ENCODE measurements at places on chromosomes 4 and X. TPM values are rescaled to one million over a fixed set of nuclear protein-coding genes. Genes with fewer than 3 reads are reported as not detected.

The OTC gene
- total RNA-seq = not detected

The CCDC158 gene
- not detected for total RNA-seq

The RRH gene
- total RNA-seq = 0.42 TPM

The IL1RAPL1 gene
- total RNA-seq = not detected

The PROM1 gene
- total RNA-seq = not detected

The PABPC5 gene
- not detected for total RNA-seq

The ZNF185 gene
- 2.7 TPM for total RNA-seq

The SYAP1 gene
- 13.6 TPM for total RNA-seq

The STAP1 gene
- total RNA-seq = 4.0 TPM

DNA sequence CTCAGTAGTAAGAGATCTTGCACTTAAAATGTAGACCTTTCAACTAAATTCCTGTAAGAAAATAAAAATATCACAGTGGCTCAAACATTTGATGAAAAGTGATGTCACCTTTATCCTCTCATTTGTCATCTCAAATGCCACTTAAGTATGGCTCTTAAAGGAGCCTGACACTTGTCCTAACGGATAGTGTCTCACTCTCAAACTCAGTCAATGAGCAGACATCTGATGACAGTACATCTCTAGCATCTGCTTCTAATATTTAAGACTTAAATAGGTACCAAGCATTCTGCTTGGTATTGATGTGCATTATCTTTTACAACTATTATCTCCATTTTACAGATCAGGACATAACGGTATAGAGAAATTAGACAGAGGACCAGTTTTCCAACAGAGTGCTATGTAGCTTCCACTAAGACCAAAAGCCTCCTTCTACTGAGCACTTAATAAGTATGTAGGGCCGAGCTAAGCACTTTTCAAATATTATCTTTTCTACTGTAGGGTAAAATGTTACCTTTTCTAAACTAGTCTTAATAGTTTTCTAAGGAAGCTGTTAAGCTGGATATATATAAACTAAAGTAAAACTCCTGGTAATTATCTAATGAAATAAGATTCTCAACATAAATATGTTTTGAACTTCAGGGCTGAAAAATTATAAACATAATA lies 110.2 kb downstream of the PDE5A start:
- DNase-seq = no peak

GRCh38 chrX:104108955-104109354 lies 3.4 kb upstream of the ZCCHC18 start:
- no peak for DNase-seq

- DNase-seq = no peak
Measured at GRCh38 chr4:179361978-179362486, 1919.8 kb upstream of the AGA start.

DNA sequence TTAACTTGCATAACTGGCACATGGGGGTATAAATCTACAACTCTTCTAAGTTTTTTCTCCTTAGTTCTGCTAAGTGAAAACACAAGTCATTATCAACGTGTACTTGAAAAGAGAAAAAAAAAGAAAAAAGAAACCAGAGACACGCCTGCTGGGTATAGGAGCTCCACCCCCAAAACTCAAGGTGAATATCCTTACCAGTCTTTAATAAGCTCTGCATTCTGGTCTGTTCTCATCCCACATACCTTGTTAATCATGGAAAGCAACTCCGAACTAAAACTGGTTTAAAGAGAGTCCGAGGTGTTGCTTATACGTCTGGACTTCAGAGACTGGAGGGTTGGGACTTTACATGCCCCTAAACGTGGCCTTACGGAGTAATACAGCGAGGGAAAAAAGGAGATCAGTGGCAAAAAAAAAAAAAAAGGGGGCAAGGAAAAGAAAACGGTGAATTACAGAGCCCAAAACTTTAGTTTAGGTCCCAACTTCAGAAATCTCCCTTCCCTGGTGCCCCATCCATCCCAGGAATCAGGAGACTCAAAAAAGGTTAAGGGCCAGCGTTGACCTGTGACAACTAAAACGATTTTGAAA lies 1.0 kb downstream of the PGRMC2 start:
- DNase-seq = no peak

GRCh38 chr4:39330353-39330752 lies 35.8 kb downstream of the RFC1 start:
- no peak for DNase-seq

DNA sequence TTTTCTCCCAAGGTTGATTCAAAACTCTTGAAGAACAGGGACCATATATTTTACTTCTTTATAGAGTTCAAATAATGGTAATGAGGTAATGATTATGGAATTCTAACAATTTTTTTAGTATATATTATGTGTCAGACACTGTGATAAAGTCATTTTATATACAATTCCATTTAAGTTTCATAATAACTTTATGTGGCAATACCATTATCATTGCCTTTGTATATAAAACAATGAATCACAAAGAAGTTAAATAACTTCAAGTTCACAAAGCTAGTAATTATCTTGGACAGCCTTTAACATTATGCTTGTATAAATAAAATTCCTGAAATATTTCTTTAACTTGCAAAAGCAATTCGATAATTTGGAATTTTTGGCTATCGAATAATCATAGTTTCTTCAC lies 20.6 kb downstream of the MAGEC1 start:
- no peak for DNase-seq

DNA sequence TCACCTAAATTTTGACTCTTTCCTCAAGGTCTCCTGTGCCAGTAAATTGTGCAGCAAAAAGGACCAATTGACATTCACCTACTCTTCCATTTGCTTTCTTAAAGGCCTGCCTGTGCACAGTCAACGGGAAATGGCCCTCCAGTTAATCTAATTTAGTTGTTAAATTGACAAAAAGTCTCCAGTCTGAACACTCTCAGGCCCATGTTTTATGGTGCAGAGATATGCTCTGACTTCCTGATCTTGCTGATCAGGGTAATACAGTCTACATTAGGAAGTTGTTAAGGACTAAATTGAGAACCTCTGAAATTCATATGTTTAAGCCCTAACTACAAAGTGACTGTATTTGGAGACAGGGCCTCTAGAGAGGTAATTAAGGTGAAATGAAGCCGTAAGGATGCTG lies 133.6 kb upstream of the IL15 start:
- DNase-seq = no peak

- no peak for DNase-seq
Measured at GRCh38 chr4:151173871-151174270, 74.4 kb downstream of the RPS3A start.

GRCh38 chrX:115929480-115929879 lies 241.1 kb upstream of the AGTR2 start:
- no peak for DNase-seq

DNA sequence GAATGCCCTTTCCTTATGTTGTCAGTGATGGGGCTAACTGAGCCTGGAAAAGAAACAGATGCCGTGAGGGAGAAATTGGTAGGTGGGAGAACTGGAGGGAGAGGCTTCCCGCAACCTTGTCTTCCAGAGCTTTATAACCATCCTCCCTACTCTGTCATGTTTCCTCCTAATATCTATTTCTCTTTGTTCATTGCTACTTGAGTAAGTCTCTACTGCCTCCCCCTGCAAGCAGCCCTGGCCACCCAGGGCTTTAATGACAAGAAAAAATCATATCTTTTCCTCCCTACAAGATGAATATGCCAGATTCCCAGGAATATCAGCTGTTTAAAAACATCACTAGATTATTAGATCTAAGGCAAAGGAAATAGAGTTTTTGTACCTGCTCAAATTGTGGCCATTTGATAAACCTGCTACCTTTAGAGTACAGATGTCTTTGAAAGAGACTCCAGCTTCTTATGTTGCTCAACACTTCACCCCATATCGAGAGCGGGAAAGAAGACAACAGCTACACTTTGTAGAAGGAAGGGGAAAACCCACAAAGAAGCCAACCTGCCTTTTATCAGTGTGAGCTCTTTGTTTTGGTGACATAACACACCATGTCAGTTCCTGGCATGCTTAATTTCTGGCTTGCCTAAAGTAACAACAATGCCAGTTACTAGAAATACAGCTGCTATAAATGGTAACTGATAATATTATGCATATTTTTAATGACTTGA lies 186.6 kb upstream of the LEF1 start:
- peak; percentile 53 for DNase-seq

GRCh38 chr4:169042608-169043007 lies 32.6 kb upstream of the CBR4 start:
- no peak for DNase-seq

GRCh38 chr4:184384810-184385557 lies 89.4 kb downstream of the IRF2 start:
- DNase-seq = no peak

DNA sequence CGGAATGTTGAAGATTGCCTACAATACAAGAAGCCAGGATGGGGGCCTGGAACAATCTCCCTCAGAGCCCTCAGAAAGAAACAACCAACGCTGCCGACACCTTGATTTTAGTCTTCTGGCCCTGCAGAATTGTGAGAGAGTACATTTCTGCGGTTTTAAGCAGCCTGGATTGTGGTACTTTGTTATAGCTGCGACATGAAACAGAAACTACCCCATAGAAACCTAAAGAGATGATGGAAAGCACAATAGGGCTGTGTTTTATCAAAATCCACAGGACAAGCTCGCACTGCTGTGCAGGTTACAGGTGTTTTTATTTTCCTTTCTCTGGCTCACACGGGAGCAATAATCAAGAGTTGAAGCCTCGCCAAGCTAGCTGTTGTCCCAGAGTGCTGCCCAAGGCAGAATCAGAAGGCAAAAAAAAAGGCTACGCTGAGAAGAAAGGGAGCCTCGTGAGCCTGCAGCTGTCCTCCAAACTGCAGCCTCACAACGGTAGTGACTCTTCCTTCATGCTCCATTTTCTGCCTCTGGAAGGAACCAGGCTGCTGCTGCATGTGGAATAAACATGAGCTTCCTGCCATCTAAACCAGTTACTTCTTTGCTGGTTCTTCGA lies 232.4 kb downstream of the LDB2 start:
- no peak for DNase-seq

DNA sequence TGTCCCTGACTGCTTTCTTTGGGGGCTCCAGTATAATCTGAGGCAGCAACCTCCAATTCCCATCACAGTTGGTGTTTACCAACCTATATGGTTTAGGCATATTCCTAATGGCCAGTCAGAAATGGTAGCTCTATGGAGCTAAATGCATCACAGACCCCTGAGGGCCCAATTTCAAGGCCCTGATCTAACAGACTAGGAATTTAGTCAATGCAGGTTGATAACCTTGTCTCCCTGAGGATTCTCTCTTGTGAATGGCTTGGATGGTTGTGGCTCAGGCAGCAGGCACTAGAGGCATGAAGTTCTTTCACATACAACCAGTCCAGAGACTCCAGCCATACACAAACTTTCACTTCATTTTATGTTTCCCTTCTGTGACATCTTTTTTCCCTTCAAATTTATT lies 59.4 kb downstream of the TMPRSS11F start:
- no peak for DNase-seq

DNA sequence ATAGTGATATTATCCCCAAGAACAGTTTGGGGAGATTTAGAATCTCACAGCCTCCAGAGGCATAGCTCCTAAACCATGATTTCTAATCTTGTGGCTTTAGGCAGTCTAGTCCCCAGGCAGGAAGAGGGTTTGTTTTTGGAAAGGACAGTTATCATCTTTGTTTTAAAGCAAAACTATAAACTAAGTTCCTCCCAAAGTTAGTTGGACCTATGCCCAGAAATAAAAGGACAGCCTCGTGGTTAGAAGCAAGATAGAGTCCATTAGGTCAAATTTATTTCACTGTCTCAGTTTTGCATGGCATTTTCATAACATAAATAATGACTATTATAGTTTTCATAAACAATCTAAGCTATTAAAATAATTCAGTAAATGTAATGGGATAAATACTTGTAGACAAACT lies 120.5 kb downstream of the MAGEC2 start:
- no peak for DNase-seq

- DNase-seq = no peak
Measured at GRCh38 chrX:24796204-24796603, 102.5 kb downstream of the POLA1 start.

GRCh38 chr4:94063084-94063483 lies 144.6 kb upstream of the SMARCAD1 start:
- no peak for DNase-seq

GRCh38 chr4:73142995-73143547 lies 73.6 kb upstream of the COX18 start:
- DNase-seq = no peak

DNA sequence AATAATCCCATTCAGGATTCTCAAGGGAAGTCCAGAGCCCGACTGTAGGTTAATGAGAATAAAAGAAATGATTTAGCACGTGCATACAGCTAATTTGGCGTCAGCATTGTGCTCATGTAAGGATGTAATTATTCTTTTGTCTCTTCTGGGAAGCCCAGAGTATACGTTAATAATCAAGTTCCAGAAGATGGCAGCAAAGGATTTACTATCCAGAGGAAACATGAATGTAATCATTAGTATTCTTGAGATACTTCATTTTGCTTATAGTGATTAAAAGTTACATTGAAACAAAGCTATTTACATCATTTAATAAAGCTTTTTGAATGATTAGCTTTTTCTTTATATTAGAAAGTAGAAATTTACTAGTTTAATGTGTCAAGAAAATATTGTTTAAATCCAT lies 27.1 kb upstream of the MAP9 start:
- no peak for DNase-seq

DNA sequence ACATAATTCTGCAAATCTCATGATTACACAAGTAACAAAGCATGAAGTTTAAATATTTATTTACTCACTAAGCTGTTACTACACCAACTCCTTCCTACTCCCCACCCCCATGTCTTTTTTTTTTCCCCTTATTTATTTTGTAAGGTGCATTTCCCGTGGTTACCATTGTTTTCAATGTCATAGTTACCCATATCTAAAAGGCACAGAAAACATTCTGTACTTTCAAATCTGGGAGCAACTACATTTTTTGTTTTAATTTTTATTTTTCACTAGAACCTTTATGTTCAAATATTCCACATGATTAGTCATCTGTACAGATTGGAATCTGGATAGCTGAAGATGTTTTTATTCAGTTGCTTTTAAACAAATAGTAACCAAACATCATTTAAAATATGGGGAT lies 62.8 kb downstream of the PPP3CA start:
- DNase-seq = no peak

DNA sequence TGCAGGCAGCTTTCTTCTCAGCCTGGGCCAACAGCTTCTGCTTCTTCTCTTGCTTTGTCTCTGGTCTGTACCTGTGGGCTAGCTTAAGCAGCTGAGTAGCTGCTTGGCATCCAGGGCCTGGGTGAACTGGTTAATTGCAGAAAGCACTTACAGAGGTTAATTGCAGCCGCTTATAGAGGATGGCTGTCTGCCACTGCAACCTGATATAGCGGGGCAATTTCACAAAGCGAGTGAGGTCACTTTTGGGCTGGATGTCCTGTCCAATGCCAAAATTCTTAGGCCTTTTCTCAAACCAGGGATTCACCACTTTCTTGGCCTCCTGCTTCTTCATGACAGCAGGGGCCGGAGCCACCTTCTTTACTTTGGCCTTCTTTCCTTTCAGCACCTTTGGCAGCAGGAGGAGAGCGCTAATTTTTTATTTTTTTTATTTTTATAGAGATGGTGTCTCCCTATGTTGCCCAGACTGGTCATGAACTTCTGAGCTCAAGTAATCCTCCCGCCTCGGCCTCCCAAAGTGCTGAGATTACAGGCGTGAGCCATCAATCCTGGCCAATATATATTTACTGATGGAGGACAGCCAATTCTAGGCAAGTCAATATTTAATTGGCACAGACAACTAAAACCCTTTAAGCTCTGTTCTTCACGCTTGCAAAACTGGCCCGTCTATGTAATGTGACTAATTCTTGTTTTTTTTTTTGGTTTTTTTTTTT lies 61.0 kb downstream of the ENOPH1 start:
- no peak for DNase-seq
